Stimulated activated CD4-positive, alpha-beta T cell treated with anti-CD3 and anti-CD28 coated beads, Interleukin-1b, Interleukin-23, amount 100 ng/mL, for 24 hours (primary cell): ENCODE measurements at places on chromosomes 6 and 20.

DNA sequence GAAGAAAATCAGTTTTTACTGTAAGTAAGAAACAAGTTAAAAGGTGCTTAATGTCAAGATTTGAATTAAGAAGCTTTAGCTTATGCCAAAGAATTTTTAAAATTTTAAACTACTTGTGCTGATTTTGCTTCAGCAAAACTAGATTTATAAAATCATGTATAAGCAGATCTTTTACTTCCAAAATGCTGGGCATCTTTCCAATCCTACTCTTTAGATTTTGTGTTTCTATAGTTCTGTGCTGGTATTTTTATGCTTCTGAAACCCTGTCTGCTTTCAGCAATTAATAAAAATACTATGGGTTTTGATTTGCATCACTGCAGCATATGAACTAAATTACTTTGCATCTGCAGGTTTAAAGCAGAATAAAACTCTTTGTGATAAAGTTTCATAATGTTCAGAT lies 238.6 kb upstream of the RNF217 start:
- no peak for DNase-seq

DNA sequence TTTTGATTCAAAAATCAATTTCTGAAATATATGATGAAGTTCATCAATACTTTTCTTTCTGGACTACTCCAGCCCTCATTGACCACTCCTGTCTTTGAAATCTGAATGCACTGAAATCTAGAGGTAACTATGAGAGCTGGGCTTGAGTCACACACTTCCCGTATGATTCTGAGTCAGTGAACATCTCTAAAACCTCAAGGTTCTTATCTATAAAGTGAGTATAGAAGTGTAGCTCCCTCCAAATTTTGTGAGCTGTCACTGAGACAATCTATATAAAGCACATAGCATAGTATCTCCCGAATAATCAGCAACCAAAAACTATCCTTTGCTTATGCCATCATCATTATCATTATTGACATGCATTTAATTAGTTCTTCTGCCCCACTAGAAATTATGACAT lies 182.4 kb downstream of the TSHZ2 start:
- no peak for DNase-seq

- no peak for DNase-seq
These were observed 23.5 kb downstream of the FOXF2 start for GRCh38 chr6:1412901-1413300.

GRCh38 chr6:34227761-34228421 lies 8.8 kb upstream of the HMGA1 start:
- DNase-seq, result no peak

DNA sequence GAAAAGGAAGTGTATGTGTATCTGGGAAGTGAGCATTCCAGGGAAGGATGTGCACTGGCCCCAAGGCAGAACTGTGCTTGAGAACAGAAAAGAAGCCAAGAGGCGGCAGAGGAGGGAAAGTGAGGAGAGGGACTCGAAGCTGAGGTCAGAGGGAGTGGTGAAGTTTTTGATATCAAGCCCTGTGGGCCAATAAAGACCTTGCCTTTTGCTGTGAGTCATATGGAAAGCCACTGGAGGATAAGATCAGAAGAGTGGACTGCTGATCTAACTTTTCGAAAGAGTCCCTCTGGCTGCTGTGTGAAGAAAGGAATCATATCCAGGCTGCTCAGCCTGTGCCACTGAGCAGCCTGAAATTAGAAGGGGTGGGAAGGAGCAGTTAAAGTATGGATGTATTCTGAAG lies 99.4 kb downstream of the EYA4 start:
- no peak for DNase-seq

GRCh38 chr6:46581459-46582177 lies 71.0 kb downstream of the CYP39A1 start:
- DNase-seq, result no peak

- DNase-seq, result no peak
These were observed 10.6 kb upstream of the FUCA2 start for GRCh38 chr6:143522039-143522600.

DNA sequence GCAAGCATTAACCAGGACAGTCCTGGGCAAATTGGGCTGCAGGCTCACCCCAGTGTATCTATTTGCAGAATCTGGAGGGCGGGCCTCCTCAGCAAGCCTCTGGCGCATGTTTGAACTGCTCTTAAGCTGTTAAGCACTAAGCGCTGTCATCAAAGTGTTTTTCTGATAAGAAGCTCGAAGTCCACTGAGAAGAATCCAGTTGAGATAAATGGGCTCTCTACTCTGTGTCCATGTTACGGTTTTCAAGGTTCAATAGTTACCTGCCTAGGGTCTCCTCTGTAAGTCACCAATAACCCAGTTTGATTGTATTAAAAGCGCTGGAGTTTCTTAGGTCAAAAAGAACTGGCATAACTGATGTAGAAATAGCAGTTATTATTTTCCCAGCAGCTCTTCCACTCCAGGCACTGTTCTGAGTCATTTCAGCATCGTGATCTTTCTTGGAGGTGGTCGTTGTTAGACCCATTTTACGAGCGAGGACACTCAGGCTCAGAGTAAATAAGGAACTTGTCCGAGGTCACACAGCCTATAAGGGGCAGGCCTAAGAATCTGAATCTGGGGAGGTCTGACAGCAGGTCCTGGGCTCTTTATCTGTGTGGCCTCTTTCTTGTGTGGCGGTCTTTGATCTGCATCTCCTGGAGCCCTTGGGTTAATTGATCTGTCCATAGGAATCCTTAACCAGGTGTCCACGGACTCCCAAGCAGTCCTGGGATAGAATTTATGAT lies 207.4 kb upstream of the ZNF217 start:
- no peak for DNase-seq

- no peak for DNase-seq
These were observed 335.1 kb downstream of the HDGFL1 start for GRCh38 chr6:22904431-22904830.

DNA sequence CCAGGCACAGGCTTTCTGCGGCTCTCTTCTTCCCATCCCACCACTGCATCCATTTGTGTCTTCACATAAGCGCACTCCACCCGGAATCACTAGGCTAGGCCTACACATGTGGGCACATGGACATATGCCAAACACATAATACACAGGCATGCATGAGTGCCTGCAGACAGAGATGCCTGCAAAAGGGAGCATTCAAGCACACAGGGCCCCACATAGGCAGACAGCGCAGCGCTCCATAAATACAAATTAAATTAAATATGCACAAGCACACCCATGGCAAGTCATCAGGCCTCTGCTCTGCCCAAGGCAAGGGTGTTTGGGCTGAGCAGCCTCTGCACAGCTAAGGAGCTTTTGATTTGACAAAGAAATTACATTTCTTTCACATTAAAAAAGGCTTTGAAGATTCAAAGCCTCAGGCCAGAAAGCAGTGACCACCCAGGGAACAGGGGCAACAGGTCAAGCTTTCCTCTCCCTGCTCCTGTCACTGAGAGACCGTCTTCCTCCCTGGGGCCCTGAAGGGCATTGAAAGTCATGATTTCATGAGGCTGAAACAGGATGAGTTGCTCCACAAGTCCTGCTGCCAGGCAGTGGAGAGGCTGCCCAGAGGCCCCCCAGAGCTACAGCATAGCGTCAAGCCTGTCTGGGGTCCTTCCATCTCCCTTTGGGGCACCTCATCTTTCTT lies 134.2 kb upstream of the LRFN2 start:
- DNase-seq, result no peak

DNA sequence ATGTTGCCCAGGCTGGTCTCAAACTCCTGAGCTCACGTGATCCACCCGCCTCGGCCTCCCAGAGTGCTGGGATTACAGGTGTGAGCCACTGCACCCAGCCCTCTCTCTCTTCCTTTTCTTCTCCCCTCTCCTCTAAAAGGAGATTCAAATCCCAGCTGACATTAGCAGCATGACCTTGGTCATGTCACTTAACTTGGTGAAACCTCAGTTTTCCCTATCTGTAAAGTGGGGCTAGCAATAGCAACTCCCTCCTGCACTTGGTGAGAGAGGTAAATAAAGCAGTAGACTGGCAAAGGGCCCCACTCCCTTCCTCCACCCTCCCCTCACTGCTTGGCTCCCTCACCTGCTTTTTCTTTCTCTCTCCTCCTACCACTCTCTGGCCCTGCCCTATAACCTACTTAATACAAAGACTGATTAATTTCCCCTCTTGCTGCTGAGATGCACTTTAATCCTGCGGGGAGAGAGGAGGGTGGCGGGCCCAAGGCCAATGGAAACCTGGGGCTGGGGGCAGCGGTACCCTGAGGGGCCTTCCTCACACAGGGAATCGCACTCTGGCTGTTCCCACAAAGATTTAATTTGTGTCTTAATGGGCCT lies 54.2 kb upstream of the ZFAND3 start:
- DNase-seq, result no peak

DNA sequence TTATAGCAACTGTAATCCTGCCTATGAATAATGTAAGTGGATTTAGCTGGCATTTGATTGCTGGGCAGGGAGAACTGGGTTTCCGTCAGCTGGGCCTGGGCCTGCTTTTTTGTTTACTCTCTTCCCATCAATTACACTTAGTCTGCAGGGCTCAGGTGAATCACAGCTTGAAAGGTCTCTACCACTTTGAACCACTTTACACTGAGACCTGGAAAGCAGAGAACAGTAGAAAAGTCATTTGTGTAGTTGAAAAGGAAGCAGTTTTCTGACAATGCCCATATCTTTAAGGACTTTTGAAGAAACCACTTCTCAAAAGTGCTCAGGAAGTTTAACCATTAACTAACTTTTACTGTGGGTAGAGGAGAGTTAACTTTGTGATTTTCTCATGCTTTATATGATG lies 315.4 kb upstream of the SASH1 start:
- no peak for DNase-seq

GRCh38 chr6:15993716-15994228 lies 135.1 kb upstream of the MYLIP start:
- no peak for DNase-seq

GRCh38 chr6:90251295-90251992 lies 45.2 kb downstream of the BACH2 start:
- DNase-seq, result no peak

GRCh38 chr6:143513410-143513809 lies 1.9 kb upstream of the FUCA2 start:
- no peak for DNase-seq

DNA sequence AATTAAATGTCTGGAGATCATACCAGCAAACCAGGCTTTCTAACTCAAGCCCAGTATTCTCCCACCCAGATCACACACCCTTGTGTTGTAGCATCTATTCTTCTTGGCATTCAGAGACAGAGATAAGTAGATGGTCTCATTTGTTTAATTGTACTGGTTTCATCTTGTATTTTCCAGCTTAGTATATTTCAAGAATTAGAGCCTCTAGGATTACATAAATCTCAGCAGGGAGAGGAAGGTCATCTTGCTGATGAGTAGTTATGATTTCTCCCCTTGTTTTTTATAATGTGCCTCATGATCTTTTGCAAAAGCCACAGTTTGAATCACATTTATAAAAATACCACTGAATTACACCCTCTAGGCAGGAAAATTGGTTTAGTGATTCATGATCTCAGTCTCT lies 106.6 kb upstream of the NRSN1 start:
- no peak for DNase-seq

DNA sequence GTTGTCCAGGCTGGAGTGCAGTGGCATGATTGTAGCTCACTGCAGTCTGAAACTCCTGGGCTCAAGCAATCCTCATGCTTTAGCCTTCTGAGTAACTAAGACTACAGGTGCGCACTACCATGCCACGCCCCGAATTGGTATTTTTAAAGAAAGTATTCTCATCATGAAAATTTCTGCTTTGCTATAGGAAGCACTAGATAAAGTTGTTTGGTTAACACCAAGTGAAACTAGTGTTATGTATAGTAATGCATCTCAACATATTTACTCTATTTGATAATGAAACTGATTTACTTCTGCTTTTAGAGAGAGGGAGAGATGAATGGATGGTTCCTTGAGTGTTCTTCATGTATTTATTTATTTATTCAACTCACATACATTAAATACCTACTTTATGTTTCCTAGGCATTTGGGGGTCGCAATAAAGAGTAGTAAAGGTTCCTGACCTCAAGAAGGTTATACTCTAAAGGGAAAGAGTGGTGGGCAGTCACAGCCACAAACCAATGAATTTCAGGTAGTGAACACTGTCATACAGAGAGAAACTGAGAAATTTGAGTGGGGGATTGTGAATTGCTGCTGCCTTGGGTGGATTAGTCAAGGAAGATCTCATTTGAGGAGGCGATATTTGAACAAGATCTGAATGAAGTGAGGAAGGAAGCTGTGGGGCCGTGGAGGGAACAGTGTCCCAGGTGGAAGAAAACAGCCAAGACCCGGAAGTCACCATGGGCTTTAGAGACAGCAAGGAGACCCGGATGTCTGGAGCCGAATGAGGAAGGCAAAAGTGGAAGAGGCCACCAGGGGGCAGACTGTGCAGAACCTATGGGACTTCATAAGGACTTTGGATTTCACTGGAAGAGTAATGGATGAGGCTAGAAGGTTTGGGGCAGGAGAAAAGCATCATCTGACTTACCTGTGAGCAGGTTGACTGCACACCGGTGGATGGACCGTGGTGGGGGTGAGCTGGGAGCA lies 185.6 kb downstream of the TSHZ2 start:
- no peak for DNase-seq

- no peak for DNase-seq
These were observed 350.4 kb downstream of the BCKDHB start for GRCh38 chr6:80456724-80457438.

DNA sequence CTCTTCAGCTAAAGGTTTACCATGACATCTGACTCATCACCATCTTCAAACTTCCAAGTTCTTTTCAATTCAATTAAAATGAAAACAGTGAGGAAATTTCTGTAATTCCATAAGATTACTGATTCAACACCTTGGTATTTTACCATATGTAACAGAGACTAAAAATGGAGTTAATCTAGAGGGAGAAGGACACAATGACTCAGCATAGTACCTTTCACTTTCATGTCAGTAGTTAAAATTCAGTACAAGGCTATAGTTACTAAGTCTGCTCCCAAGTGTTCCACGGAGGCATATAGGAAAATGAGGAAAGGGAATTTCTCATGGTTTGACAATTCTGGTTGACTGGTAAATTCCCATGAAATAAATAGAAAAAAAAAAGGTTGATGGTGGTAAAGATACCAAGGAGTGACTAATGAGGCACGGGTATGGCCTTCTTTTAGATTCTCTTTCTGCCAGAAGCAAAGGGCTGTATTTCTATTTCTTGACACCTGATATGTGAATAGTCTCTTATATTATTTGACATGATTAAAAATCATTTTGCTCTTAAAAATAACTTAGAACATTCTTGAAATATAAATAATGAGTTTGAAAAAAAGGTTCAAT lies 526.7 kb upstream of the ADGRB3 start:
- DNase-seq, result no peak

GRCh38 chr6:31610968-31611367 lies 4.1 kb upstream of the AIF1 start:
- no peak for DNase-seq
